Cerebellum (tissue), 4 donors: ENCODE measurements at places on chromosomes 2 and 18.

DNA sequence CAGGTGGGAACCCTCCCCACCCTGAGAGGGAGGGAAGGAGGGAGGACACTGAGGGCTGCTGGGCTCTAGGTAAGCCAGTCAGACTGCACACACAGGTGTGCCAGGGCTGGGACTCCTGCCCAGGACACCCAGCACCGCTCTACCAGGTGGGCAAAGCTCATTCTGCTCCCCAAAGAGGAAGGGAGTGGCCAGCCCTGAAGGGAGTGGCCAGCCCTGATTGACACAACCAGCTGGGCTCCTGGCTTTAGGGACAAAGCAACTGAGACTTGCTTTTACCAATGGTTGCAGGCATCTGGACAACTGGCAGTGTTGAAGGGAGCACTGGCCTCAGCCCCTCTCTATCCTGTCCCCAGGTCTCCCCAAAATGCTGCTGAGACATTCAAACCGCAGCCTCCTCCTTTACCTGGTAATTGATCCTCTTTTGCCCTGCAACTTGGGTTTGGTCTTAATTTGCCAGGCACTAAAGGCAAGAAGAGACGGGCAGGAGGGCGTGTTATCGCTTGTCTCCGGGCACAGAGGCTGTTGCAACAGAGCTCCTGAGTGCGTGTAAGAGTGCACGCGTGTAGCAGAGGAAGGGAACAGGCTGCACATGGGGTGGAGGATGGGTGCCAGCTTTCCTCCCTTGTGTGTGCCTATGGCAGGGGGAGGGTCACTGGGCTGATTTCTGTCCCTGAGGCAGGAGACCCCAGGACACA is 14.5 kb upstream of the FOSL2 start:
- no peak for DNase-seq

DNA sequence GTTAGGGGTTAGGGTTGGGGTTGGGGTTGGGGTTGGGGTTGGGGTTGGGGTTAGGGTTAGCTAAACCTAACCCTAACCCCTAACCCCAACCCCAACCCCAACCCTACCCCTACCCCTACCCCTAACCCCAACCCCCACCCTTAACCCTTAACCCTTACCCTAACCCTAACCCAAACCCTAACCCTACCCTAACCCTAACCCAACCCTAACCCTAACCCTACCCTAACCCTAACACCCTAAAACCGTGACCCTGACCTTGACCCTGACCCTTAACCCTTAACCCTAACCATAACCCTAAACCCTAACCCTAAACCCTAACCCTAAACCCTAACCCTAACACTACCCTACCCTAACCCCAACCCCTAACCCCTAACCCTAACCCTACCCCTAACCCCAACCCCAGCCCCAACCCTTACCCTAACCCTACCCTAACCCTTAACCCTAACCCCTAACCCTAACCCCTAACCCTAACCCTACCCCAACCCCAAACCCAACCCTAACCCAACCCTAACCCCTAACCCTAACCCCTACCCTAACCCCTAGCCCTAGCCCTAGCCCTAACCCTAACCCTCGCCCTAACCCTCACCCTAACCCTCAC is 24.1 kb upstream of the RABL2A start:
- no peak for DNase-seq

DNA sequence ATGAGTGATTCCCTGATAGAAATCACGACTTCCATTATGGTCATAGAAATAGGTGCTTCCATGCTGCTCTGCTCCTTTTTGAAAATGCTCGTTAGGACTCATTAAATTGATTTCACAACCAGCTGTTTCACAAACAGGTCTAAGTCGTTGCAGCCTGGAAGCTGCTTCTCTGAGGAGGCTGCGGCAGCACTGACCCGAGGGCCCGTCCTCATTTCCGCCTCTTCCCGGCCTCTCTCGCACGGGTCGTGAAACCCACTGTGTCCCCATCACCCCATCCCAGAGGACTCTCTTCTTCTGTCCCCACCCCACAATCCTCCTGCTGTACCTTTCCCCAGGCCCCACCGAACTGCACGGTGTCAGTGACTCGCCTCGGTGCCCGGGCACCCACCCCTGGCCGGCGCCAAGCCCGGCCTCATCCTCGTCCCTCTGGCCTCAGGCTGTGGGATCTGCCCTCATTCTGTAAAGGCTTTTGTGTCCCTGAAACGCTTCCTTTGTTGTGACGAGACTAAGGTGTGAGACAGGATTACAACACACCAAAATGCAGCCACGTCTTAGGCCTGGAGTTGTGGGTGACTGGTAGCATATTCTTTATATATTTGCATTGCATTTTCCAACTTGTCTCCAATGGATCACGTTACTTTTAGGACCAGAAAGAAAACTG is 112.7 kb upstream of the CTDP1 start:
- no peak for DNase-seq

DNA sequence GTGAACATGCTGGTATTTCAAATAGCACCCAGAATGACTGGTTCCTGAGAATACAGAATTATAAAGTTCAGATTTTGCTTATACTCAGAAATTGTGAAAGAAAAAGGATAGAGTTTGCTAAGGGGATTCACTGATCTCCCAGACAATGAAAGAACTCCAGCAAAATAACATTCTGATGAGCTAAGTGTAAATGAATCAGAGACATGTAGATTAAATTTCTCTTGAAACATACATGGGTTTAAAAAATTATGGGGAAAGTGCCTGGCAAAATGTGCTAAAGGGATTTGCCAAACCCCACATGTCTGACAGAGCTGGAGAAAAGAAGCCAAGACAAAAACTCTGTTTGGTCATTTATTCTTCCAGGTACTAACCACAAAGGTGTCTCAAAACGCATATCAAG is 116.3 kb downstream of the FTCDNL1 start:
- no peak for DNase-seq

DNA sequence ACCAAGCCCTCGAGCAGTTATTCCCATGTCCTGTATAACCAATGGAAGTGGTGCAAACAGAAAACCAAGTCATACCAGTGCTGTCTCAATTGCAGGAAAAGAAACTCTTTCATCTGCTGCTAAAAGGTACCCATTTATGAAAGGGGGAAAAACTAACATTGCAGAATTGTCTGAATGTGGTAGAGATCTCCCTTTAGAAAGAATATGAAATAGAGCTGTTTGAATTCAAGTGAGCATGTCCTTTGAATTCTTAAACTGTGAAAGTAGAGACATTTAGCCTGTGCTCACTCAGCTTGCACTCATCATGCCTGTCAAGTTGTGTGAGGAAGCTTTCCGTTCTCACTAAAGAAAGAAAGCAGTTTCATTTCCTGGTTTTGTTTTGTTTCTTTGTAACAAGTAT is 87.4 kb downstream of the EML4 start:
- DNase-seq = no peak

- DNase-seq = no peak
These were observed 36.3 kb downstream of the BMP10 start for GRCh38 chr2:68834737-68835376.

GRCh38 chr2:26438926-26439325 is 37.2 kb downstream of the DRC1 start:
- no peak for DNase-seq

DNA sequence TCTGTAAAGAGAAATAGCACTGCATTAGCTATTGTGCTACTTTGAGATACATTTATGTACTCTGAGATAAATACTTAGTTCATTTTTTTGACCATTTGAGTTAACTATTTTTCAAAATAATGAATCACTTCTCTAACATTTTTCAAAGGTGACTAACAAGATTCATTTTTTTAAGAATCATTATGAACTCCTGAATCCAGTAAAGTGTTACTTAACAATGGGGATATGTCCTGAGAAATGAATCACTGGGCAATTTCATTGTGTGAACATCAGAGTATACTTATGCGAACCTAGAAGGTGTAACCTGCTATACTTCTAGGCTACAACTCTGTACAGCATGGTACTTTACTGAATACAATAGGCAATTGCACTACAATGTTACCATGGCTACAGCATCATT is 355.8 kb downstream of the ARL6IP6 start:
- DNase-seq = no peak

DNA sequence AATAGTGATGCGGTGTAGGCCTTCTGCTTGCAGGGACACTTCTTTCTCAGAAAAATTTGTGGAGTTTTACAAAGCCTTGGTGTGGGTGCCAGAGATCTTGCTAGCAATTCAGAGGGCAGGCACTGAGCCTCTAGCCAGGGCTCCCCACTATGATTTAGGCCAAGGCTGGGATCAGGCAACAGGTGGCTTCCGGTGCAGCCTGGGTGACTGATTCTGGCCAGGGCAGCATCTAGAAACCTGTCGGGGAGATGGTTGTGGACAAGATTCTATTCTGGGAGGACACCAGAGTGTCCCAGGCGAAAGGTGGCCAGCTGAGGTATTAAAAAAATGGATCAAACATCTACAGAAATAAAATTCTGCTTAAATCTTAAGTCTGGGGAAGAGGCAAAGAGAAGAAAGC is 21.5 kb upstream of the TNP1 start:
- no peak for DNase-seq

- no peak for DNase-seq
These were observed 10.5 kb downstream of the RNF144A start for GRCh38 chr2:6927753-6928152.

DNA sequence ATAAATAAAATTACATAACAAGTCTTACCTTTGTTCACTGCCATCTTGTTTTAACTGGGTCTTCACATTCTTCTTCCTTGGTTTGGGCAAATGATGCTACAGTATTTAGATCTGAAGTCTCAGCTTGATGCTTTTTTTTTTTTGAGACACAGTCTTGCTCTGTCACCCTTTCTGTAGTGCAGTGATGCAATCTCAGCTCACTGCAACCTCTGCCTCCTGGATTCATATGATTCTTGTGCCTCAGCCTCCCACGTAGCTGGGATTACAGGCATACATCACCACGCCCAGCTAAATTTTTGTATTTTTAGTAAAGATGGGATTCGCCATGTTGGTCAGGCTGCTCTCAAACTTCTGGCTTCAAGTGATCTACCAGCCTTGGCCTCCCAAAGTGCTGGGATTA is 53.2 kb upstream of the MAT2A start:
- no peak for DNase-seq

DNA sequence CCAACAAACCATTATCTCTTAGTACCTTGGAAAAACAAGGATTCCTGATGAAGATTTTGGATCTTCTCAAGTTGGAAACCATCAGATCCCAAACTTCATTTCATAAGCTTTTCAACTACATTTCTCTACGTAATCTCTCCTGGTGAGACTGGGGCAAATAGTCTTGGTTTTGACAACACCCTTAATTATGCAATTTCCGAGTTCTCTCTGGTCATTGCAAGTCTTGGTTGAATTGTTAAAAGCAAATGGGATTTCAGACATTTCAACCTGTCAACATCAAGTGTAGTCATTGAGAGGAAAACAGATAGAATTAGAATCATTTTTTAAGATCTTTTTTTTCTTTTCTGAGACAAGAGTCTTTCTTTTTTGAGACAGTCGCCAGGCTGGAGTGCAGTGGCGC is 26.2 kb downstream of the KLF7 start:
- DNase-seq = no peak

DNA sequence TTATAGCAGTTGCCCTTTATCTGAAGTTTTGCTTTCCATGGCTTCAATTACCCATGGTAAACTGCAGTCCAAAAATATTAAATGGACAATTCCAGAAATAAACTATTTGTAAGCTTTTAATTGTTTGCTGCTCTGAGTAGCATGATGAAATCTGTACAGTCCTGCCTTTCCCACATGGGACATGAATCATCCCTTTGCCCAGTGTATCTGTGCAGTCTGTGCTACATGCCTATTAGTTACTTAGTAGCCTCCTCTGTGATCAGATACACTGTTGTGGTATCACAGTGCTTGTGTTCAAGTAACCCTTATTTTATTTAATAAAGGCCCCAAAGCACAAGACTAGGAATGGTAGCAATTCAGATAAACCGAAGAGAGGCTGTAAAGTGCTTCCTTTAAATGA is 810.6 kb upstream of the PIK3C3 start:
- DNase-seq = no peak

- DNase-seq = no peak
These were observed 26.4 kb downstream of the CAPN13 start for GRCh38 chr2:30780776-30781330.

DNA sequence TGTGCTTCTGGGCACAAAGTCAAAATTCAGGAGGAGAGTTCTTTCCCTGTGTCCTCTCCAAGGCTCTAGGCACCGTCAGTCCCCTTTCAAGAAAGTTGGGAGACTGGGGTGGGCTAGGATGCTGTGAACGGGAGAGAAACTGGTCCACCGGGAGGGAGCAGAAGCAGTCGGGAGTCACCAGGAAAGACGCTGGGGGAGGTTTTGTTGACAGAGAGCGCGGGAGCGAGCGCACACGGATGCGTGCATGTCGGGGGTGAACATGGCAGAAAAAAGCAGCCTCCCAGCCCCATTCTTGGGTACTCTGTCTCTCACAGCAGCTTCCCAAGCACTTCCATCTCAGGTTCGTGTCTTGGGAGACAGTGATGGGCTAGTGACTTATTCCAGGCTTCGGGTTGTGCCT is 97.1 kb upstream of the PXDN start:
- DNase-seq = no peak

DNA sequence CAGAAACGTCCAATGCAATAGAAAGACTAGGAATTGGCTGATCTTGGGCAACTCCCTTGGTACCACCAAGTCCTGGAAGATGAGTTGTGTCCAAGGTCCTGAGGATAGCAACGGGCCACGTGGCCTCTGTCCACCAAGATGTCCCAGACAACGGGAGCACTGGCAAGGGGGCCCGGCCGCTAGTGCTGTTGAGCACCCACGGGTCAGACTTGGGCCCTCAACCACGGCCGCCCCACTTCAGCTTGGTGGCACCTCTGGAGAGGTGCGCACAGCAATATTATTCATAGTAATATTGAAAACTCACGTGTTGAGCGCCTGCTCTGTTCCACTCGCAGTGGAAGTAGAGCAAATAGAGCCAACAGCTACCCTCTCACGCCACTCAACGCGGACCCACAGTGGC is 19.0 kb downstream of the PASK start:
- no peak for DNase-seq

GRCh38 chr18:2846636-2847316 is at the start of gene EMILIN2:
Gene EMILIN2 (plus strand): TSS chr18:2847006. CDS start chr18:2847189, 183 bp downstream.
- no peak for DNase-seq

- no peak for DNase-seq
These were observed 32.5 kb upstream of the SOS1 start for GRCh38 chr2:39153312-39153711.

GRCh38 chr18:47528343-47528742 is 276.9 kb upstream of the SKOR2 start:
- DNase-seq = no peak

GRCh38 chr2:172894689-172895387 is 159.2 kb downstream of the RAPGEF4 start:
- no peak for DNase-seq

DNA sequence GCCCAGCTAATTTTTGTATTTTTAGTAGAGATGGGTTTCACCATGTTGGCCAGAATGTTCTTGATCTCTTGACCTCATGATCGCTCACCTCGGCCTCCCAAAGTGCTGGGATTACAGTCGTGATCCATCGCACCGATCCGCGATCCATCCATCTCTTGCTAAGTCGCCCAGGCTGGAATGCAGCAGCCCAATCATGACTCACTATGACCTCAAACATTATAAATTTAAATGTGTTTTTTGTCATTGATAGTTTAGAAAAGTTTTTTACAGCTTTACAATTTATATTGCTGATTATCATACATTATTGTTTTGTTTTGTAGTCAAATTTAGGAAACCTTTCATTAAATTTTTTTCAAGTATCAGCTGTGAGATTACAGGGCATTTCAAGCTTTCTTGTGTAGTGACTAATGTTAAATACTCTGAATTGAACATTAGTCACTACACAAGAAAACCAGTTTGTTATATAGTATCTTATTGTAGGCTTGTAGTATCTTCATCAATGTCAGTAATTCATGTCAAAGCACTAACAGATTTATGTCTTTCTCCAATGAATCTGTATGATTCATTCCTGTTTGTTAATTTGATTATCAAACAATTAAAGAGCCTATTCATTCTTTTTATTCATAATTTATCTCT is 37.5 kb downstream of the NR4A2 start:
- no peak for DNase-seq
